CD8-positive, alpha-beta T cell (primary cell): ENCODE measurements at places on chromosomes 5 and 9. TPM values are rescaled to one million over a fixed set of nuclear protein-coding genes. Genes with fewer than 3 reads are reported as not detected.

PPIP5K2 gene
- 51.1 TPM for total RNA-seq

DROSHA gene
- 18.6 TPM for total RNA-seq

SHOC1 gene
- not detected for total RNA-seq

TRIM14 gene
- 23.5 TPM for total RNA-seq

AJM1 gene
- 1.7 TPM for total RNA-seq

TRIM36 gene
- total RNA-seq, result not detected

PCDHGB6 gene
- total RNA-seq, result not detected

GARIN3 gene
- not detected for total RNA-seq

FRMD3 gene
- 0.33 TPM for total RNA-seq

TAL2 gene
- total RNA-seq, result not detected

PRRX2 gene
- total RNA-seq, result not detected

CLINT1 gene
- total RNA-seq, result 101 TPM

CYFIP2 gene
- 270 TPM for total RNA-seq

PCA3 gene
- not detected for total RNA-seq

BARHL1 gene
- total RNA-seq, result not detected

ZNF366 gene
- total RNA-seq, result not detected

TXNDC8 gene
- total RNA-seq, result not detected

SLC25A46 gene
- total RNA-seq, result 13.6 TPM

OLFML2A gene
- not detected for total RNA-seq

MSMP gene
- not detected for total RNA-seq

LNPEP gene
- 49.6 TPM for total RNA-seq

UGT3A1 gene
- not detected for total RNA-seq

STOM gene
- 47.4 TPM for total RNA-seq

PCDHA9 gene
- total RNA-seq, result not detected

NME5 gene
- total RNA-seq, result not detected

SLC23A1 gene
- not detected for total RNA-seq

GPR151 gene
- total RNA-seq, result not detected

PCDHGA12 gene
- total RNA-seq, result not detected

HEMGN gene
- 0.14 TPM for total RNA-seq

BRINP1 gene
- total RNA-seq, result not detected
